ENCODE measurements at places on chromosomes 12 and 14.

GRCh38 chr12:91271185-91271584 is 88.6 kb upstream of the DCN start:
- DNase-seq, result no peak

DNA sequence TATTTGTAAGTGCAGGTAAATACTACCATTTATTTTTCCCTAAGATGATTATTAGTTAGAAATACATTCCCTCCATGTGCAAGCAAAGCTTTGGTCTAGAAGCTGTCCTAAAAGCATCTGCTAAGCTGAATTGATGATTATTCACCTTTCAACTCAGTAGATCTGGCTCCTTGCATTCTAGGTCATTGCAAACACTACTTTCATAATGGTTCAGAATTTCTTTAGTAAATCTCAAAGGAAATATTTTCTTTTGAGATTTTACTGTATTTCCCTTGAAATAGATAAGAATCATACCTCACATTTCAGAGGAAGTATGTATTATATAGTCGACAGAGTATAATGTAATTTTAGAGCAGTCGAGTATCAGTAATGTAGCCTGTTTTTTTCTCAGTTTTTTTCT is 2.4 kb downstream of the ETNK1 start:
- DNase-seq, result no peak

DNA sequence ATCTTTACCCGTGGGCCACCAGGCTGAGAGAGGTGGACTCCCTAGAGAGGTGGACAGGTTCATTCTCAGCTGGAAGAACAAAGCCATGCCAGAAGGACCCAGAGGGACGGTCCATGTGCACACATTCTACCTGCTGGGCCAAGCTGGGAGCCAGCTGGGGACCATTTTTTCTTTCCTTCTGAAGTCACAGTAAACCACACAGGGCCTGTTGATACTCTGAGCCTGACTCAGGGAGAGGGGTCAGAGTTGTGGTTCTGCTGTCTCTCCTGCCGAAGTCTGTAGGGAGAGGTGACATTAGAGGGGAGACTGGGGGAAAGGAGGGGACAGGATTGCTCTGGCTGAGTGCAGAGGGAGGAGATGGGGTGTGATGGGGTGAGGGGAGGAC is 148.6 kb downstream of the TSPAN9 start:
- no peak for DNase-seq

DNA sequence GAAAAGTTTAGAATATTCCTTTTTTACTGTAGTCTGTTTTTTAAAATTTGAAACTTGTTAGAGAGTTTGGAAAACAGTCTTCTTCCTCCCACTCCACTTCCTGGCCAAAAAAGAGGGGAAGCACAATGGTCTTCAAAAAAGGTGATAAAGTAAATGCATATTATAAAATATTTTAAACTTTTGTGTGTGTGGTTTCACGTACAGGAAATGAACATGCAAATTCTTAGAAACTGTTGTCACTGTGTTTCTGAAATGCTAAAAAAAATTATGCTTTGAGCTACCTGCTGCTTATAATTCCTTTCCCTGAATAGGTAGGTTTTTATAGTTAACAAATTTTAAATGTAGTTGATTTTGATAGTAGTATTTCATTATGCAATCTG is 2.9 kb downstream of the FGFR1OP2 start:
- no peak for DNase-seq

- no peak for DNase-seq
Observed at GRCh38 chr14:39228509-39229221, 5.0 kb upstream of the MIA2 start.

- DNase-seq, result no peak
Observed at GRCh38 chr12:54282949-54283593, 2.5 kb downstream of the HNRNPA1 start.

DNA sequence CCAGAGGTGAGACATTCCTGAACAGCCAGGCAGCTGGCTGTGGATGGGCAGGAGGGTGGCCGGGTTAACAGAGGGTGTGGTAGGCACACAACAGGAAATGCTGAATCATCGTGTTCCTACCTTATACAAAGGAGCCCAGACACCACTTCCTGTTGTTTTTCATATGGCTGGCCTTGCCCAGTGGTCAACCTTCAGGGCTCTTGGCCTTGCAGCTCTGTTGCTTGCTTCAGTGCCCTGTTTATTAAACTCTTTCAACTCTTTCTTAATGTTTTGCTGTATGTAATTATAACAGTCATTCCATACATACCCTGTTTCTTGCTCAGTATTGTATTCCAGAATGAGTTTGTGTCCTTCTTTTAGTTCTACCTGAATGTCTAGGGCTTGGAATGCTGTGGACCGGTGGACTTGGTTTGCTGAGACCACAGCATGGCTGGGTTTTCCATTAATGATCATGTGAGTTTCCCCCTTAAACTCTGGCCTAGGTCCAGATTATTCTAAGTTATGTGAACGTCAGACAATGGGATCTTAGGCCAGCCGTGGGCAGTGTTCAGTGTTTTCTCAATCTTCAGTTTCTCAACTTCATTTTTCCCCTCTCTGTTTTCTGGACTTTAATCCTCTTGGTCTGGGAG is 11.9 kb downstream of the CFAP54 start:
- DNase-seq, result no peak

GRCh38 chr12:51788876-51789275 is 59.6 kb downstream of the FIGNL2 start:
- DNase-seq, result no peak

GRCh38 chr12:65822732-65823512 is 1.4 kb upstream of the HMGA2 start:
- peak; percentile 58 for DNase-seq

DNA sequence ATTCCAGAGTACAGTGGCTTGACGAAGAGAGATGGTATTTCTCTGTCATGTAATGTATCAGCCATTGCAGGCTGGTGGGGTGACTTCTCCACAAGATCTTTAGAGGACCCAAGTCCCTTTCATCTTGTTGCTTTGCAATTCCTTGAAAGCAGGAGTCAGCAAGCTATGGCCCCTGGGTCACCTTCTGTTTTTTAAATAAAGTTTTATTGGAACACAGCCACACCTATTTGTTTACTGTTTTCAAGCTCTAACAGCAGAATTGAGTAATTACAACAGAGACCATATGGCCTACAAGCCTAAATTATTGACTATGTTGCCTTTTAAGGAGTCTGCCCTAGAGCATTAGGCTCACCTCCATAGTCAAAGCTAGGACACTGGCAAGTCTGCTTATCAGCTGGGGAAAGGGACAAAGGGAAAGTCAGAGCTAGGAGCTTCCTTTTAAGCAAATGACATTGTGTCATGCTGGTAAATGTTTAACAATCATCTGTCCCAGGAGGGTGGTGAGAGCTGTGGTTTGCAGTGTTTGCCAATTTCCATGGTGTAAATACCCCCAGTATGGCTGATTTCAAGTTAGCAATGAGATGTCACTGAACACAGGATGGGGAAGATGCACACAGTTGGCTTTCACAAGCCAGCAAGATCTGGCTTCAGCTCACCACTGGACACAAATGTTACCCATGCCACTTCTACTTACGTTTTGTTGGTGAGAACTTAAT is 87.7 kb upstream of the PWP1 start:
- no peak for DNase-seq
